ENCODE measurements at places on chromosomes 7 and 10. TPM values are rescaled to one million over a fixed set of nuclear protein-coding genes. Genes with fewer than 3 reads are reported as not detected.

GRCh38 chr10:125274961-125275360, 114.6 kb upstream of the CTBP2 start:
- no peak for DNase-seq
- no peak overlapping the region for H3K27ac ChIP-seq
- no peak overlapping the region for H3K4me3 ChIP-seq
- no peaks in the 10 kb centered on the region for H3K27me3 ChIP-seq
- no peaks in the 10 kb centered on the region for H3K4me1 ChIP-seq

IKZF1 gene
- 116 TPM for total RNA-seq

DNA sequence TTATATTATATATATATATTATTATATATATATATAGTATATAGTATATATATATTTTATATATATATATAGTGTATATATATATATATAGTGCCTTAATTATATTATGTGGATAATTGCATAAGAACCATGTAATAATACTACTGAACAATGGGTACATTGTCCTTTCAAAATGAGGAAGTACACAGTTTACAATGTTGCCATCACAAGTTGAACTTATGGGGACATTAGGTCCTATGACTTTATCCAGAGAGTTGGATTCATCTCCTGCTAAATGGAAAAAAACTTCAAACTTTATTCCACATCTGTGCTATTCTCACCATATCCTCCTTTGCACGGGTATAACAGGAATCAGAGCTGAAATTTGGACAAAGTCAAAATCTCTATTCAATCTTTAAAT, 105.0 kb upstream of the AGR3 start:
- no peak overlapping the region for H3K4me3 ChIP-seq
- peaks cover 15% of the 10 kb centered on the region for H3K4me1 ChIP-seq
- H3K27ac ChIP-seq: no peak overlapping the region
- no peaks in the 10 kb centered on the region for H3K27me3 ChIP-seq
- DNase-seq: no peak
- no peaks in the 10 kb centered on the region for H3K36me3 ChIP-seq

- no peaks in the 10 kb centered on the region for H3K27me3 ChIP-seq
- H3K4me1 ChIP-seq: peaks cover 11% of the 10 kb centered on the region
- peak overlapping the region; percentile 66 for H3K27ac ChIP-seq
- no peaks in the 10 kb centered on the region for H3K36me3 ChIP-seq
- DNase-seq: no peak
- H3K4me3 ChIP-seq: no peak overlapping the region
These were observed 25.6 kb downstream of the ADRA2A start for GRCh38 chr10:111102359-111102837.

GRCh38 chr10:14904316-14904732, 25.7 kb downstream of the SUV39H2 start:
- H3K4me3 ChIP-seq: no peak overlapping the region
- H3K4me1 ChIP-seq: no peaks in the 10 kb centered on the region
- H3K27me3 ChIP-seq: no peaks in the 10 kb centered on the region
- no peak for DNase-seq
- H3K27ac ChIP-seq: no peak overlapping the region

LIPN gene
- total RNA-seq: not detected

IL6 gene
- 10.8 TPM for total RNA-seq

- peak overlapping the region; percentile 33 for H3K27ac ChIP-seq
- H3K4me1 ChIP-seq: no peaks in the 10 kb centered on the region
- H3K4me3 ChIP-seq: no peak overlapping the region
- H3K36me3 ChIP-seq: no peaks in the 10 kb centered on the region
- no peaks in the 10 kb centered on the region for H3K27me3 ChIP-seq
These were observed 31.3 kb upstream of the FRAT2 start for GRCh38 chr10:97365761-97366351.

ASAH2 gene
- total RNA-seq: 0.41 TPM

DNA sequence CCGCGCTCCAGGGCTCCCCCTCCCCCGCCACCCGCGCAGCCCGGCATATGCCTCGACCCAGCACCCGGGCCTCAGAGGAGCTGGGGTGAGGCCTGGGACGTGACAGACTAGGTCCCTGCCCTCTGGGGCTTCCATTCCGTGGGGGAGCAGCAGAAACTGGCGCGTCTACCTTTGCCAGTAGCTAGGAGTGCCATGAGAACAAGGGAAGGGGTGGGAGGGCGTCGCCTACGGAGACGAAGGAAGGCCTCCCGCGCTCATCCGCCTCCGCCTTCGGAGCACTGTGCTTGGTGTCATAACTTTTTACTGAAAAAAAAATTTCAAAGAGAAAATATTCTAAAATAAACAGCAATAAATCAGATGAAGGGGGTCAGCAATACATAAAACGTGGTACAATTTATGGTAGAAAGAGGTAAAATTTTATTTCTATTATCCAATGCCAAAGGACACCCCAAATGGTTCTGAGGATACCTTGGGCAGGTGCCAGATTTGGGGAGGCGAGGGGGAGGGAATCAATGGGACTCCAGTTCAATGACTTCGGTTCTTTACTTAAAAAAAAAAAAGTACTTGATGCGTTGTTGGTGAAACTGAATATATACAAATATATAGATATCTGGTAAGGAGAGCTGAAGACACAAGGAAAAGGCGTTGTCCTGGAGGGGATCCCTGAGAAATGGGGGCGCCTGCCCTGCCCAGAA, 35.1 kb upstream of the GRID1 start:
- H3K4me1 ChIP-seq: peaks cover 30% of the 10 kb centered on the region
- H3K36me3 ChIP-seq: no peaks in the 10 kb centered on the region

DNA sequence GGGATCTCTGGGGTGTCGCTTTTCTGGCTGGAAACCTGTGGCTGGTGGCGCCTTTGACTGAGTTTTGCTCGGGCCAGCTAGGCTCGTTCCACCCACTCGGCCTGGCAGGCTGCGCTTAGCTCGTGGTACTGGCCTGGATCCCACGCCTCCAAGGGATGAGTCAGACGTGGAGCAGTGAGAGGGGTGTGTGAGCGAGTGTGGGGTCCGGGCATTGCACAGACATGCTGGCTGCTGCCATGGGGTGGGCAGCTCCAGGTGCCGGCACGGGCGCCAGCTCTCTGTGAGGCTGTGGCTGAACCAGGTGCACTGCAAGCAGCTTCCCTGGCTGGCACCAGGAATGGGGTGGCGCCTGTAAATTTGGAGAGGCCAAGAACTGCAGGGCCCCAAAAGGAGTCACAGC, 63.1 kb upstream of the CACNA2D1 start:
- no peaks in the 10 kb centered on the region for H3K4me1 ChIP-seq
- no peak overlapping the region for H3K27ac ChIP-seq
- H3K36me3 ChIP-seq: no peaks in the 10 kb centered on the region
- peak; percentile 9 for DNase-seq

CREB5 gene
- 9.0 TPM for total RNA-seq

GRCh38 chr7:38318803-38319416, 45.5 kb upstream of the TARP start:
- H3K27me3 ChIP-seq: no peaks in the 10 kb centered on the region
- H3K4me3 ChIP-seq: no peak overlapping the region
- no peaks in the 10 kb centered on the region for H3K4me1 ChIP-seq
- no peaks in the 10 kb centered on the region for H3K36me3 ChIP-seq
- peak; percentile 27 for DNase-seq

TAS2R3 gene
- 7.5 TPM for total RNA-seq

DNA sequence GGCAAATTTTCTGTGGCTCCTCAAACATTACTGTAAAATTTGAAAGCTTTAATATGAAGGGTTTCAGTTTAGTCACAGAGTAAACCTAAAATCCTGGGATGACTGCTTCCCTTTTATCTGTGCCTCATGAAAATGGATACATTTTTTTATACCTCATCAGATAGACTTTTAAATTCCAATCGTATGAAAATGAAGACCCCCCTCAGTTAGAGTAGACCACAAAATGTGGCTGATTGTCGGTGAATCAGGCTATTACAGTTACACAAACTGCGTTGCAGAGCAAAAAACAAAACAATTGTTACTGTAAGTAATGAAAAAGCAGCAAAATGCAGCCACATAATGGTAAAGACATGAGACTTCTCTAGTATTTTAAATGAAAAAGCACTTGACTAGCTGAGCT, 296.2 kb downstream of the CNTNAP2 start:
- no peak for DNase-seq
- no peaks in the 10 kb centered on the region for H3K36me3 ChIP-seq
- H3K27ac ChIP-seq: no peak overlapping the region
- no peaks in the 10 kb centered on the region for H3K4me1 ChIP-seq
- H3K27me3 ChIP-seq: no peaks in the 10 kb centered on the region
- H3K4me3 ChIP-seq: no peak overlapping the region

MRPS16 gene
- 52.0 TPM for total RNA-seq

CYP3A4 gene
- total RNA-seq: 22.1 TPM

DNA sequence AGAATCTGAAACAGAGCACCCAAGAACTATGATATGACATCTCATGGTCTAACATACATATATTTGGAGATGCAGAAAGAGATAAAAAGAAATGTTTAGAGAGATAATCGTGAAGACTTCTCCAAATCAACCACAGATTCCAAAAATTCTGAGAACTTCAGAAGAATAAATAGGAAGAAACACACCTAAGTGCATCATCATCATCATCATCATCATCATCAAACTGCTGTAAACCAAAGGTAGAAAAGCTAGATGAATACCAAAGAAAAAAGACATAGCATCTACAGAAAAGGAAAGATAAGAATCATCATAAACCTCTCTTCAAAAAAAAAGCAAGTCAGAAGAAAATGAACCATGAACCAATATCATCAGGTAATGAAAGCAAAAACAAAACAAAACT, 124.2 kb downstream of the PPP1R3A start:
- H3K27ac ChIP-seq: no peak overlapping the region
- DNase-seq: no peak
- H3K4me3 ChIP-seq: no peak overlapping the region
- H3K36me3 ChIP-seq: no peaks in the 10 kb centered on the region
- H3K4me1 ChIP-seq: no peaks in the 10 kb centered on the region

IDI2 gene
- total RNA-seq: not detected

GRCh38 chr10:89003344-89003743, 12.7 kb downstream of the FAS start:
- H3K36me3 ChIP-seq: peaks cover 12% of the 10 kb centered on the region
- H3K4me1 ChIP-seq: peaks cover 30% of the 10 kb centered on the region
- no peak for DNase-seq
- H3K27me3 ChIP-seq: no peaks in the 10 kb centered on the region

DNA sequence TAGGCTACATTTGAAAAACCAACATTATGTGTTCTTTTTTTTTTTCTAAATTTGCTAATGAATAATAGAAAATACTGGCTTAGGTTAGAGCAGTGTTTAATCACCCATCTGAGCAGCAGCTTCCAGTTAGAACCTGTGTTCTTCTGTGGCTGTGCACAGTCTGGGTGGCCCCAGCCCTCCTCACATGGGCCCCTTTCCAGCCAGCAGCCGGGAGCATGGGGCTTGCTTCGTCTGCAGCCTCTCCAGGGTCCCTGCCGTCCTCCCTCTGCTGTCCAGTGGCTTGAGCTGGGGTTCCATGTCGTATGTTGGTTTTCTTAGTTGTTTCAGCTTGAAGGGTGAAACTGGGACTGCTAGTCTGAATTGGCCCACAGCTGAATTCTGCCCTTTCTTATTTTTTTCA, 37.3 kb downstream of the BNIP3 start:
- no peak for DNase-seq
- H3K36me3 ChIP-seq: peaks cover 45% of the 10 kb centered on the region
- H3K27me3 ChIP-seq: no peaks in the 10 kb centered on the region

- H3K27ac ChIP-seq: no peak overlapping the region
- no peak overlapping the region for H3K4me3 ChIP-seq
- no peaks in the 10 kb centered on the region for H3K4me1 ChIP-seq
- no peaks in the 10 kb centered on the region for H3K36me3 ChIP-seq
- no peaks in the 10 kb centered on the region for H3K27me3 ChIP-seq
- no peak for DNase-seq
These were observed 158.8 kb downstream of the ADARB2 start for GRCh38 chr10:1578392-1579140.

PRRT4 gene
- total RNA-seq: not detected

XPNPEP1 gene
- total RNA-seq: 108 TPM

DNA sequence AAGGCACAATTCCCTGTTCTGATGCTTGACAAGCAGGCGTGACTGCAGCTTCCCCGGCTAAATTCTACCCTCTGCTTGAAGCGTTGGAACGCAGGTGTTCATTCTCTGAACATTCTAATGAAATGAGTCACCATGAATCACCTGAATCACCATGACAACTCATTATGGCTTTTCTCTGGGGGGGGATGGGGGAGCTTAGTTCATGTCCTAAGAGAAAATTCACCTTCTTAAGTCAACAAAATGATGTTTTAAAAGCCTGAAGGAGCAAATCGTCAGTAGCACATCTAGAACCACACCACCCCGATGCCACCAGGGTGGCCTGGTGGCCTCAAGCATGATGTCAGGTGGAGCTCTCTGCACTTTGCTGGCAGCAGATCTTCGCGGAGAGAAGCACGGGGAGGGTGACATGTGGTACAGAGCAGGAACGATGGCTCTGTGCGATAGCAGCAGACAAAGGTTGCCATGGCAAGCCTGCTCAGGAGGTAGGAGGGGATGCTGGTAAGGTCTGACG, 33.7 kb downstream of the DDC start:
- no peak for DNase-seq
- H3K36me3 ChIP-seq: no peaks in the 10 kb centered on the region
- H3K27ac ChIP-seq: no peak overlapping the region
- H3K4me1 ChIP-seq: no peaks in the 10 kb centered on the region
- H3K27me3 ChIP-seq: no peaks in the 10 kb centered on the region
- H3K4me3 ChIP-seq: no peak overlapping the region

GRCh38 chr10:73771722-73772280, 10.0 kb upstream of the CHCHD1 start:
- peak overlapping the region; percentile 91 for H3K27ac ChIP-seq
- peaks cover 15% of the 10 kb centered on the region for H3K36me3 ChIP-seq
- peak; percentile 87 for DNase-seq
- peaks cover 22% of the 10 kb centered on the region for H3K4me1 ChIP-seq
- no peaks in the 10 kb centered on the region for H3K27me3 ChIP-seq

DNA sequence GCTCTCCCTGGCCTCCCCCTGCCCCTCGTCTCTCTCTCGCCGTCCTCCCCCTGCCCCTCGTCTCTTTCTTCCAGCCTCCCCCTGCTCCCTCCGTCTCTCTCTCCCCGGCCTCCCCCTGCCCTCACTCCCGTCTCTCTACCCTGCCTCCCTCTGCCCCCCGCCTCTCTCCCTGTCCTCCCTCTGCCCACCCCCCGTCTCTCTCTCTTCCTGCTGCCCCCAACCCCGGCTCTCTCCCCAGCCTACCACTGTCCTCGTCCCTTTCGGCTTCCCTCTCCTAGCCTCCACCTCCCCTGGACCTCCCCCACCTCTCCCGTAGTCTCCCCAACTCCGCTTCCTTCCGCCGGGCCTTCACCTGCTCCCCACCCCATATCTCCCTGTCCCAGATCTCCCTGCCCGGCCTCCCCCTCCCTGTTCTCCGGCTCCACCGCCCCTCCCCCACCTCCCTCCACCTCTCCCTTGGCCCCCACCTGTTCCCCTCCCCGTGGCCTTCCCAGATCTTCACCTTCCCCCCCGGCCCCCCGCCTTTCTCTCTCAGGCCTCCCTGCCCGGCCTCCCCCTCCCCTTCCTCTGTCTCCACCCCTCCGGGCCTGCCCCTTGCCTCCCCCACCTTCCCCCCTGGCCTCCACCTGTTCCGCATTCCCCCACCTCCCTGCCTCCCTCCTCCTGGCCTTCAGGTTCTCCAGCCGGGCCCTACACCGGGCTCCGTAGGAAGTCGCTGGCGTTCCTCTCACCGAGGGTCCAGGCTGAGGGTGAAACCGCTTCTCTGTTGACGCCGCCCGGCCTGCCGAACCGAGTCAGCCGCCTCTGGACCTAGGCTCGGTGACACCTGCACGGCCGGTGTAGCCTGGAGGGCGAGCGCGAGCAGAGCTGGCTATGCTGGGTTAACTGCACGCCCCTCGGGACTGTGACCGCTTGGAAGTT, 1.2 kb downstream of the GET4 start:
- peaks cover 22% of the 10 kb centered on the region for H3K4me1 ChIP-seq
- DNase-seq: peak; percentile 48
- no peaks in the 10 kb centered on the region for H3K36me3 ChIP-seq

GRCh38 chr7:19665399-19666008, 43.3 kb downstream of the POLR1F start:
- no peaks in the 10 kb centered on the region for H3K27me3 ChIP-seq
- no peak for DNase-seq
- H3K4me1 ChIP-seq: no peaks in the 10 kb centered on the region
- no peak overlapping the region for H3K4me3 ChIP-seq
- no peak overlapping the region for H3K27ac ChIP-seq
- no peaks in the 10 kb centered on the region for H3K36me3 ChIP-seq
